ENCODE measurements at places on chromosomes 3 and 15. TPM values are rescaled to one million over a fixed set of nuclear protein-coding genes. Genes with fewer than 3 reads are reported as not detected.

Gene AGTR1
- total RNA-seq, result 1.5 TPM

Gene GOLGA8N
- 3.6 TPM for total RNA-seq

Gene ZNF502
- total RNA-seq, result 5.4 TPM

Gene AP3B2
- total RNA-seq, result 0.17 TPM

Gene PPARG
- total RNA-seq, result 14.9 TPM

Gene CLRN1
- not detected for total RNA-seq

Data from fibroblast of lung (primary cell).